Activated CD4-positive, alpha-beta T cell treated with anti-CD3 and anti-CD28 coated beads for 1 hour (primary cell): ENCODE measurements at places on chromosomes 3 and 15.

- DNase-seq, result no peak
Observed at GRCh38 chr3:71355862-71356261, 227.7 kb downstream of the FOXP1 start.

GRCh38 chr3:134427400-134428111 is 53.3 kb upstream of the AMOTL2 start:
- no peak for DNase-seq

GRCh38 chr3:66101901-66102300 is 63.2 kb upstream of the MAGI1 start:
- no peak for DNase-seq

DNA sequence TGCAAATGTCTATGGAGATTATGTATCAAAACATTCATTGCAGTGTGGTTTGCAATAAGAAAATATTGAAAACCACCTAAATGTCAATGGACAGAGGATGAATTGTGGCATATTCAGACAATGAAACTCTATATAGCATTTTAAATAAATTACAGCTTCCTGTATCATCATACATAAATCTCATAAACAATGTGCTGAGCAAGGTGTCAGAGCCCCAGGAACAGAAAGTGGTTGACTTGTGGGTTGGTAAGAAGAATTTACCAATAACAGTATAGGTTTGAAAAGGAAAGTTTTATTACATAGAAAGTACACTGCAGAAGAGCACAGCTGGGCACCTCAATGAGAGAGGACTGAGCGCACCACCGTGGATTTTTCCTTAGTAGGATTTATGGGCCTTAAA is 75.2 kb downstream of the ZMAT3 start:
- DNase-seq, result no peak

DNA sequence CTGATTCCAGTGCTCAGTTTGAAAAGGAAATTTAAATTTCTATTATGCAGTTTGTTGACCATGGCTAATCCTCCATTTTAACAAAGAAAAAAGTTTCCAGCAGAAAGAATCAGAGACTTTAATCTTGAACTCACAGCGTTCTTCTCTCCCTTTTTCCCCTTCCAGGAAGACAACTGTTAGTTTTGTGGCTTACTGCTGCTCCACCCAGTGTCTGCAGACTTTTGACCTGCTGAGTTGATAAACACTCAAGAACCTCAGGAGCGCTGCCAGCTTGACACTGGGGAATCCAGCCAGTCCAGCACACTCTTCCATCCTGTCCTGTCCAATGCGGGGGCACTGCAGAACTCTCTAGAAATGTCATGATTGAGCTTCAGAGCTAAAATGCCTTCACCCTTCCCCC is 134.6 kb downstream of the LRRC28 start:
- no peak for DNase-seq

GRCh38 chr15:58705105-58705504 is 44.4 kb downstream of the ADAM10 start:
- DNase-seq, result no peak

GRCh38 chr3:139326707-139327106 is 17.1 kb upstream of the MRPS22 start:
- no peak for DNase-seq

DNA sequence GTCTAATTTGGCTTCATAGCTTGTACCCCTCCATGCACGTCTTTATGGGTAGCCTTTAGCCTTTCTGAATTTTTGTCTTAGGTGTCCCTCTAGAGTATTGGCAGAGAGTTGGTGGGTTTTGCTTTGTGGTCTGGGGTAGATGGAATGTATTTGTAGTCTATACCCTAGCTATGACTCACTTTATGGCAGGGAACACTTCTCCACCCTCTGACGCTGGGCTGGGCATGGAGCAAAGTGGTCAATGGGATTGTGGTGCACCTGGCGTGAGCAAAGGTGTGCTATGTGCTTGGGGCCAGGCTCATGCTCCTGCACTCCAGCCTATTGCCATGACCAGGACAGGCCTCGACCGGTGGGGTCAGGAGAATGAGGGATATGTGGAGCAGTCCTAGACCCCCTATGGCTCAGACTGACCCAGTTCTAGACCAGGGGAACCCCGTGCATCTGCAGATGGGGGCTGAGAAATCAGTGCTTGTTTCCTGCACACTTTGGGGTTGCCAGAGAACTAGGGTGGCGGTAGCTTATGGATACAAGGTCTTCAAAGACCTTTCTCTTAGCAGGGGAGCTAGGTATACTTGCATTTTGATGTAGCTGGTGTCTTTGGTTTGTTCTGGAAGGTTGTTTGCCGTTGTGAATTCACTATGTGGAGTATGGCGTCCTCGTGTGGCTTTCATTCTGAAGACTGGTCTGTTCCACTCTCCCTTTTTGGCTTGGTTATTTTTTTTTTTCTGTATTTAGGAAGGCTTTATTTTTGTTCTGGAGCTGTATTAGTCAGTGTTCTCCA is 49.4 kb upstream of the RPL32 start:
- DNase-seq, result no peak

DNA sequence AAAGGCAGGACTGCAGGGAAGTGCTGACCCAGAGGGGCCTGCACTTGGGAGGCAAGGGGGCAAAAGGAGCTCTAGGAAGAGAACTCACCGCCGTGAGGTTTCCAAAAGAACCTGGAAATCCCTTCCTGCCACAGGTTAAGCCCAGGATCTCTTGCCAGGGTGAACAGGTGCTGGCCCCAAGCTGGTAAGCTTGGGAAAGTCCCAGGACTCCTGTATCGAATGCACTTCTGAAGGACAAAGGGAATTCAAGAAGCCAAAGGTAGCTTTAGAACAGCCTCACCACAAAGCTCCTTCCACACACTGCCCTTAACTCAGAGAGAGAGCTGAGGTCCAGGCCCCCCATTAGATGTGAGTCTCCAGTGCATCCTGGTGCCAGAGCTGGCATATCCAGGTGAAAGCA is 11.9 kb upstream of the SKIC8 start:
- no peak for DNase-seq

- no peak for DNase-seq
Observed at GRCh38 chr15:39584662-39585388, 3.9 kb downstream of the THBS1 start.

DNA sequence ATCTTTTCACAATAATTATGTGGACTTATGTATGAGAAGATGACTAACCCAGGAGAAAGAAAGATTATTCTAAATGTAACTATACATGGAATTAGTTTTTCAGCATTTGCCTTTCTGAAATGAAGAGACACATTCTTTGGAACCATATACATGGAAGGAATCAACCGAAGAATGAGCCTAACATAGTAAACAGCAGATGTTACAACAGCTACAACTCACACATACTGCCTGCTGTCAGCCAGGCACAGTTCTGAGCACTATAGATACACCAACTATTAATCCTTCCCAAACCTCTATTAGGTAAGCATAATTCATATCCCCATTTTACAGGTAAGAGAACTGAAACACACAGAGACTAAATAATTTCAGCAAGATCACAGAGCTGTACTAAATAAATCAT is 840.0 kb downstream of the ROBO1 start:
- DNase-seq, result no peak

- DNase-seq, result no peak
Observed at GRCh38 chr3:146163584-146163983, 2.6 kb upstream of the PLOD2 start.

DNA sequence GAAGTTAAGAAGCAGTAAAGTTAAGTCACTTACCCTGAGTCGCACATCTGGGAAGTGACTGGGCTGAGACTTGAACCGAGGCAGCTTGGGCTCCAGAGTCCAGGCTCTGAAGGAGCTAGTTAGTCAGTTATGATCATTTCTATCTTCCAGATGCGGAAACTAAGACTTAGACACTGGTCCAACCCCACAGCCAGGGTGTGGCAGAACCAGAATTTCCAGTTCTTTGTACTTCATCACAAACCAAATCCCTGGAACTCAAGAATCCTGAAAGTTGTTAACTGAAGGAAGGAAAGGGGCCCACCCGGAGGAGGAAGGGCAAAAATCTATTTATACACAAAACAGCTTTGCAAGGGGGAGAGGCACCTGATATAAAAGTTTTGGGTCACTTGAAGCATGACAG is 389.9 kb downstream of the SHQ1 start:
- DNase-seq, result no peak

DNA sequence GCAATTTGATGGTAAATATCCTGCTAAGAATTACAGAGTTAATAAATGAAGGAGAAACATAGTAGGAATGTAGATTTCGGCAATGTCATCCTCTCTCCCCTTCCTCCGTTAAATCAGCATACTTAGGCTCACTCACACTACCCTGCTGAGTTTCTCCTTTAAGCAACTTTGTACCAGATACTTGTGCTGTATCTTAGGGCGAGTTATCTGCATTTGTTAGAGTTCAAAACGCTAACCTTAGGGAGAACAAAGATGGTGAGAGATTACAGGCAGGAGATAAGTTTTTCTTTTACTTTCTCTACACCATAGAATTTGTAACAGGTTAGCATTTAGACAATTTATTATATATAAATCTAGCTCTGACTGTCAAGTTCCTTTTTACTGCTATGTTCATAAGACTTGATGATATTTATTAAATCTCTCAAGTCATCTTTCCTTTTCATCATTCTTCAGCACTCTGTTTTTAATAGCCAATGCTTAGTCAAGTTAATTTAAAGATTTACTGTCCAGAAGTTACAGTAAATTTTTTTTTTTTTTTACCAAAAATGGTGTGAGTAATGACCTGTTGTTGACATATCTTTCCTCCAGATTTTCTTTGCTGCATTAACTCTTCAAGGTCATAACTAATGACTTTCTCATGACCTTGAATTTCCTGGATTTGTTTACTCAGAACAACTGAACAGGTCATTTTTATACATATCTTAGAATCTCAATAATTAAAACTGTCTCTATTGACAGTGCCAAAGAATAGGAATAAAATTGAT is 22.2 kb downstream of the SUCNR1 start:
- no peak for DNase-seq

GRCh38 chr3:157027861-157028745 is 131.8 kb downstream of the CCNL1 start:
- DNase-seq, result no peak

DNA sequence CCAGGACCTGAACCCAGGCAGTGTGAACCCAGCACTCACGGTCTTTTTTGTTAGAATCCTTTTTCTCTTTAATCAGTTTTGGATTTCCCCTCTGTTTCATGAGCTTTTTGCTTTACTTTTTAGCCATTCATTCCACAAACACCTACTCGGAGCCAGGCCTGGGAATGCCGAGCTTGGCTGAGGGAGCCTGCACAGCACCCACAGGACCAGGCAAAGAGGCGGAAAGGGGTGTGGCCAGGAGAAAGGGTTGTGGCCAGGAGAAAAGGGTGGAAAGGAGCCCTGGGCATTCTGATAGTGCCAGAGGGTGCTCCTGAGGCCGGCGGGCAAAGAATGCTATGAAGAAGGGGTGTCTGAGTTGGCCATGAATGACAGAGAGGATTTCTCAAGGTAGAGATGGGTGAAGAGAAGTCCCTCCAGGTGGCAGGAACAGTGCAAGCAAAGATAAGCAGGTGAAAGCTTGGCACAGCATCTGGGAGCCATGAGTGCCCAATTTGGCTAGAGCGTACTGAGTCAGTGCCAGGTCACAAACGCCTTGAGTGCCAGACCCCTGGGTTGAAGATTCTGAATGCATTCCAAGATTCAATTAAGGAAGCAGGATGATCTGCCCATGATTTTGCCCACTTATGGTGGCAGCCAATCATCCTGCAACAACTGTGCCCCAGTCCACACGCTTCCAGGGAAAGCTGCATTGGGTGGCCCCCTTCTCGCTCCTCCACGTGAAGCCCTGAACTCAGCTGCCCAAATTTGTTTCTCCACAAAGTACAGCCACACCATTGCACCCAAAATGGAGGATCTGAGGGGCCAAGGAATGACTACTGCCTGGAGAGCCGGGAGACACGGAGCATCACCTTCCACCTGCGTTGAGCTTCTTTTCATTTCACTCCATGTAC is 157.2 kb downstream of the XXYLT1 start:
- DNase-seq, result no peak

GRCh38 chr15:68434021-68434420 is 2.1 kb upstream of the ITGA11 start:
- no peak for DNase-seq

DNA sequence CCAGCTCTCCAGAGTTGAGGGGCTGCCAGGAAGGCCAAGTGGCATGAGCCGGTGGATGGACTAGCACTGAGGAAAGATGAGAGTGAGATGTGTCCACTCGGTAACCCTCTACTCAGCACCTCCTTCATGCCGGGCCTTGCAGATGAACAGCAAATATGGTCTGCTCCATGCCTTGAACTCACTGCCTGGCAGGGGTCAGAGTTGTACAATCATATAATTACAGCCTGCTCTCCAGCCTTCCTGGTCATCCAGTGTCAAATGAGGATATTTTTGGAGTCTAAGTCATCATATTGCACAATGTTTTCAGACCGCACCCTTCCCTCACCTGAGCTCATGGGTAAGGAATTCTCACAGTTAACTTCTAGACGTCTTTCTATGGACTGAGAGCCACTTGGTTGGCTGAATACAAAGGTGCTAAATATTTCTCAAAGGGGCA is 4.9 kb downstream of the MGLL start:
- DNase-seq, result no peak

DNA sequence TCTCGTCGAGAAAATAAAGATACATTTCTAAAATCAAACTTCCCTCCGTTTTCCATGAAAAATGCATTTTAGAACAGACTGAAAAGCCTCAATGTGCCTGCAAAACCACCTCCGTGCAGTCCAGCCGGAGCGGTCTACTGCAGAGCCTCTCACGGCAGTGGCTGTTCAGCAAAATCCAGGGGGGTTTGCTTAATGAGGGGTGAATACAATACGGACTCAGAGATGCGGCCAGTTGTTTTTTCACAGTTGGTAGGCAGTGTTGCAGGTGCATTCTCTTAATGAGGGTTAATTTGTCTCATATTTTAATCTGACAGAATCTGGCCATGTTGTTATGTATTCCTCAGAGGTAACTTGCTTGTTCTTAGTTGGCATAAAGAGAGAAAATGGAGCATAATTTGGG is 223.0 kb downstream of the EBLN2 start:
- no peak for DNase-seq

DNA sequence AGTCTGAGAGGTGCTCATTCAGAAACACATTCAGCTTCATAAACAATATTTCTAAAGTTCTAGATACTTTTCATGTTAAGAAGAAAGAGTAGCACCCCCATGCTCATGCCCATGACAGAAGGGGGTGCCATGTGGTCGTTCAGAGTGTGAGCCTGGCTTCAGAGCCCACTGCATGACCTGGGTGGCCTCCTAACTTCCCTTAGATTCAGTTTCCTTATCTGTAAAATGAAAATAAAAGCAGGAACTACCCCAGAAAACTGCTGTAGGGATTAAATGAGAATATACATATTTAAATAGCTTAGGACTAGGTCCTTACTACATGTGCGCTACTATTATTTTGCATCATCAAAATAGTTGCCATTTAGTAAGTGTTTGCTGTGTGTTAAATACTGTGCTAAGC is 69.2 kb downstream of the ABHD5 start:
- DNase-seq, result no peak

DNA sequence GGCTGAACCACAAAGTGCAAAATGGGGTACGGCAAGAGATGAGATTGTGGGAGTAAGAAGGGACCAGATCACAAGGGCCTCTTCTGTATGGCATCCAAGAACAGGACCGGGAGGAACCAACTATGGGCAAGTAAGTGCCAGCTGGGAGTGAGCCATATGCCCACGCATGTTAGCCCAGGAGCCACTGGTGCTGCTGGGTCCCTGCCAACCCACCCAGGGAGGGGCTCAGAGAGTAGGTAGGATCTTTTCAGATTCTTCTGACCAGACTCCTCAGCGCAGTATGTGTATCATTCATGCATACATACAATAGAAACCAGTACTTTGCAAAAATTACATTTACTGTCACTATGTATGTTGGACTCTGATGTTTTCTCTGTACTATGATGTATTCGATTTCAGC is 54.0 kb downstream of the RAB11A start:
- DNase-seq, result no peak
